ENCODE measurements at places on chromosomes 6 and 20.

DNA sequence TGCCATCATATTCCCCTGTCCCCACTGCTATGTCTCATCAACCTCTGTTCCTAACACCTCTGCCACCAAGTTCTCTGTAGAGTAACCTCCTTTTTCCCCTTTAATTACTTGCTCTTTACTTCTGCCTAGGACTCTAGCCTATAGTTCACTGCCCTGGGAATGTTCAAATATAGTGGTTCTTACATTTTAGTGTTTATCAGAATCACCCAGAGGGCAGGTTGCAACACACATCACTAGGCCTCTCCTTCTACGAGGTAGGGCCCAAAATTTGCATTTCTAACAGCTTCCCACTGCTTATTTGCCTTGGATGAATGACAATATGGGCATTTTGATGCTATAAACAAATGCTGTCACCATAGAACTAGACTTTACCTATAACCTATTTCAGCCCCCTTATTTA is 23.1 kb upstream of the C6orf141 start:
- no peak for DNase-seq

DNA sequence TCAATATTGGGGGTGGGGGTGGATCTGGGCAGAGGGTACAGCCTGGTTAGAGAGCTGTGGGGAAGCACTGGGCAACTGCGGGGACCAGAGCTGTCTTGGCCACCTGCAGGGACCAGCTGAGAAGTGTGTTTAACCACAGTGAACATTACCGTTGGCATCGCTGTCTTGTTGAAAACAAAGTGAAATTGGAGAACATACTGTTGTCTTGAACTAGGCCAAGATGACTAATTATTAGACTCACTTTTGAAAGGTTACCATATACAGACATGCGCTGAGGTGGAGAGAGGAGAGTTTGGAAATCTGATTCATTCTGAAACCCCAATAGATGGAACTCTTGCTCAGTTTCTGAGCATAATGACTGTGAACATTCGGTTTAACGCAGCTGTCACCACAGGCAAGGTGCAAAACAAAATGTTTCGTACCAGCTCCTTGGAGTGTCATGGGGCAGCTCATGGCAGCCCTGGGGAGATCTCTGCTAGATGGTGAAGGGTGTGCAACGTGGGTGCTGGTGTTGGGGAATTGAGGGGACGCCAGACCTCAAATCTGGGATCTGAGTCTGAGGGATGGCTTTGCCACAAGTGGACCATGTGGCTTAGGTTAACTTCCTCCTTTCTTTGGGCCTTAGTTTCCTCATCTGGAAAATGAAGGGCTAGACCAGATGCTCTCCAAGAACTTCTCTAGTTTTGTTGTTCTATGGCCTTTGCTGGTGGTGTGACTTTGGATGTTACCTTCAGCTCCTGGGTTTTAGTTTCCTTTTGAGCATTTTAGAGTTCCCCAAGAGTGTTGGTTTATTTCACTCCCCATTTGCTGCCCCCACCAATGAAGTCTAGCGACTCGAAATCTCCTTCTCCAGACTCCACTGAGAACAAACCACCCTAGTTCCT is 24.6 kb upstream of the GTSF1L start:
- peak; percentile 80 for DNase-seq

- DNase-seq, result no peak
These were observed 39.5 kb upstream of the SLC22A2 start for GRCh38 chr6:160298121-160298520.

DNA sequence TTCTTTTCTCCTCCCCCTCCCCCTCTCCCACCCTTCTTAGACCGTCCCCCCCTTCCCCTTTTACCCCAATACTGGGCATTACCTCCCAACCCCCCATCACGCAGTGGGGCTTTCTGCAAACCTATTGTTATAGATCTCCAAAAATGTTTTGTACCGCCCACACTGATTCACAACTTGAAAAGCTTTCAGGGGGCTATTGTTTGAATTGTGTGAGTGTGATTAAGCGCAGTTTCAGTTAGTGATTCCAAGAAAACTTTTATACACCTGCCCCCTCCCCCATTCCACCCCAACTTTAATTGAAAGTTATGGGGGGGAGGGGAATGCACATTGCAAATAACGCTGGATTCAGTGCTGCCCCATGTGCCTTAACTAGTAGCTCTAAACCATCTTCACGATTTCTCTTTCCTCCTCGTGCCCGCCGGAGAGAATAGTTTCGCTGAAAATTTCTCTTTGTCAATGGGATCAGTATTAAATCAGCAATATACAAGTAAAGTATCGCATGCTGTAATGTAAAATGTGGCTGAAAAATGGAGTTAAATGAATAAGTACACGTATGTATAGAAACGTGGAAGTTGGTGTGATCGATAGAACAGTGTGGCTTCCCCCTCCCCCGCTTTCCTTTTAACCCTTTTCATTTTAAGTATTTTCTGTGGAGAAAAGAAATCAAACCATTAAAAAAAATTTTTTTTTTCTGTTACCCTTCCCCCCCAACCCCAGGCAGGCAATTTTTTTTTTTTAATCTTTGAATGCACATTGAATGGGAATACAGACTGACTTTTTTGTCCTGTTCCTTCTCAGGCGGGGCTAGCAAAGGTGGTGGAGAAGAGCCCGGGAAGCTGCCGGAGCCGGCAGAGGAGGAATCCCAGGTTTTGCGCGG is 632 bp downstream of the LIN28B start:
- no peak for DNase-seq

- DNase-seq, result no peak
These were observed 7.4 kb downstream of the SIRT5 start for GRCh38 chr6:13581700-13582229.

GRCh38 chr20:13340088-13340487 is 119.0 kb downstream of the ISM1 start:
- no peak for DNase-seq

DNA sequence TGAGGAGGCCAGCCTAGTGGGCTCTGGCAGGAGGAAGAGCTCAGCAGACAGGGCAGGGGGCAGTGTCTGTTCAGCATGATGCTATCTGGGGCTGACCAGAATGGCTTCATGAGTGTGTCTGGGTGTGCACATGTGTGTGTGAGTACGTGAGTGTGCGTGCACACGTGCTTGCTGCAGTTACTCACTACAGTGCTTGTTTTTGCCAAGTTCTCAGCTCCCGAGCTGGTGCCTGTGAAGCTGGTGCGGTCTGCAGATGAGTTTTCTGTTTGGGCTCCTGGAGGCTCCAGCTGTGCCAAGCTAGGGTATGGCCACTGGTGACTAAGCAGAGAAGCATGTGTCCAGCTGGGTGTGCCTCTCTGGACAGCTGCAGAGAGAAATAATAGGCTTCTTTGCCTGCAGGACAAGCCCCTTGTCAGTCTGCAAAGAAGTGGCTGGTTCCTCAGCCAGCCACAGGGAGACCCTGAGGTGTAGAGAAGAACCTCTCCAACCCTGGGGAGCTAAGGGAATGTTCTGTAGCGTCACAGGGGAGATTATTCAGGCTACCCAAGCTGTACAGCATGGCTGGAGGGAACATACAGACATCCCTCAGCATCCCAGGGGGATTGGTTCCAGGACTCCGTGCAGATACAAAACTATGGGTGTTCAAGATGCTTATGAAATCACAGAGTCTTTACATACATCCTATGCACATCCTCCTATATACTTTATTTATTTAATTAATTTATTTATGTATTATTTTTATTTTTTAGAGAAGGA is 40.2 kb upstream of the FAM50B start:
- DNase-seq, result peak; percentile 84

- no peak for DNase-seq
These were observed 35.6 kb upstream of the TGM3 start for GRCh38 chr20:2260250-2260649.

- no peak for DNase-seq
These were observed 47.3 kb downstream of the EPB41L2 start for GRCh38 chr6:131015630-131016263.

GRCh38 chr6:146337376-146337775 is 206.3 kb upstream of the RAB32 start:
- DNase-seq, result no peak

DNA sequence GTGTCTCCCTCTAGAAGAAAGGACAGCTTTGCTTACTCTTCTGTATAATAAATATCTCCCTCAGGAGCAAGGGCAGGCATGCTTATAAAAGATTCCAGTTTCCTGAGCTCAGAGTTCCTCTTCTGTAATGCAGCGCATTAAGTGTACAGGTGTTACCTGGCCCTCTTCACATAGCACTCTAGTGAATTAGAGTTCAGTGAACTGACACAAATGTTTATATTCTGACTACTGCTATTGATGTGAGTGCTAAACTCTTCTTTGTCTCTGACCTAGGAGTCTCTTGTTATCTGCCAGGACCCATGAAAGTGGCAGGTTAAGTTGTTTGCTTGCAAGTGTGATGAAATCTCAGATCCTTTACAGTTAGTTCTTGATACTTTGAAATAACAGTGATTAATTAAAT is 33.5 kb downstream of the CYB5R4 start:
- no peak for DNase-seq
